ENCODE measurements at places on chromosomes 12 and 14.

DNA sequence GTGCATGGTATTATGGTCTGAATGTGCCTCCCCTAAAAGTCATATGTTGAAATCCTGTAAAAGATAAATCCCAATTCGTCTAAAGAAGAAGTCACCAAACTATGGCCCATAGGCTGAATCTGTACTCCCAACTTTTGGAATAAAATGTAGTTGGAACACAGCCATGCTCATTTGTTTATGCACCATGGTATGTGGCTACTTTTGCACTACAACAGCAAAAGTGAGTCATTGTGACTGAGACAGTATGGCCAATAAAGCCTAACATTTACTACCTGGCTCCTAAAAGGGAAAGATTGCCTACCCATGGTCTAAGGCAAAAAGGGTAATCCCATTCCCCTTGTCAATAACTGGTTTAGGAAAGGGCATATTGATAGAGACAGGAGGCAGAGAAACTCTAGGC is 101.8 kb downstream of the LRIG3 start:
- no peak for DNase-seq

- no peak for DNase-seq
Measured at GRCh38 chr14:39665075-39665475, 232.8 kb upstream of the FBXO33 start.

- DNase-seq = no peak
Measured at GRCh38 chr12:98370976-98371375, 144.4 kb upstream of the TMPO start.

DNA sequence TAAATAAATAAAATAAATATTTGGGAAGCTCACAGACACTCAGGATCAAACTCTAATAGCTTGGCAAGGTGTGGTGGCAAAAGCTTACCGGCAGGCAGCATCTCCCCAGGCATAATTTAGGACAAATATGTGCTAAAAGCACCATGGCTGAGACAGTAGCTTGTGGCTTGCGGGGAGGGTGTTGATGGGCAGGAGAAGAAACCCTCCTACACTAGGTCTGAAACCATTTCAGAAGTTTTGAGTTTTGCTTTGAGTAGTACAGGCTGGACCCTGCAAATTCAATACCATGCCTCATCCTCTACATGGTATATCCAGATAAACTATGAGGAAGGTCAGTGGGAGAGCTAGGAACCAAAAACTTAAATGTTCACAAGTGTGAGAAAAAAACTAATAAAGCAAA is 33.1 kb downstream of the MAP3K9 start:
- no peak for DNase-seq

GRCh38 chr12:77045183-77045582 is 20.2 kb downstream of the E2F7 start:
- no peak for DNase-seq

DNA sequence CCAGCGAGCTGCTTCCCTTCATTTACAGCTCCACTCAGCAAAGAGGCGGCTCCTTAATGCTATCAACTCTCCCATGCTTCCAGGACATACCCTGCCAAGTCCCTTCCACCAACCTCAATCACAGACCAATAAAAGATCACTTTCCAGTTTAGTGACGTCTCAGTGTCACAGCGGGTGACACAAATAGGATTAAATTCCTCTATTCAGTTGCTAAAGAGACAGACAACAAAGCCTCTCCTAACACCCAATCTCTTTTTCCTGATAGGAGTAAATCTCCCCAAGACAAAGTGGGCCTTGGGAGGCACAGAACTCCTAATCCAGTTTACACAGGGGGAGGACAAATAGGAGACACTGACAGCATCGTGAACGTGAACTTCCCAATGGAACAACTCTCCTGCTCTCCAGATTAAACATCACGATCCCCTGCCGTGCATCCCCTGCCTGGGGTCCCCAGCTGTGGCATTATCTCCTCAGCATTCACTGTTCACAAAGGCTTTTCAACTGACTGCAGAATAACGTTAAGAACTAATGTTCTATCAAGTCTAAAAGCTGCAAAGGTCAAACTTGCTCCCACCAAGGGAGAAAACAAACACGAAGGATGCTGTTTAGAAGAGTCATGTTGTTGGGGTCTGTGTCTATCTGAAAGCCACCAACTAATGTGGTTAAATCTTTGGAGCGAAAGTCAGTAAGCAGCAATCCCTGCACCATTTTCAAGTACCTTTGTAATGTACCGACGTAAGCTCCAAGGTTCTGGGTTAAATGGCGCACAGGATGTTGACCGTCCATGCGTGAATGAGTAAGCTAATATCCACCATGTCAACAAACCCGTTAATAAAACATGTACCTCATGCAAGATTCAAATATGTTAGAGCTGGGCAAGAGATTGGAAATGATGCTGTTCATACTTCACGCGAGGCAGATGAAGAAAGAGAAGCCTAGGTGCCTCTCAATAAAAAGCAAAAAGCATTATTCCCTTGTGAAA is 31.5 kb downstream of the TMEM132D start:
- DNase-seq = no peak

DNA sequence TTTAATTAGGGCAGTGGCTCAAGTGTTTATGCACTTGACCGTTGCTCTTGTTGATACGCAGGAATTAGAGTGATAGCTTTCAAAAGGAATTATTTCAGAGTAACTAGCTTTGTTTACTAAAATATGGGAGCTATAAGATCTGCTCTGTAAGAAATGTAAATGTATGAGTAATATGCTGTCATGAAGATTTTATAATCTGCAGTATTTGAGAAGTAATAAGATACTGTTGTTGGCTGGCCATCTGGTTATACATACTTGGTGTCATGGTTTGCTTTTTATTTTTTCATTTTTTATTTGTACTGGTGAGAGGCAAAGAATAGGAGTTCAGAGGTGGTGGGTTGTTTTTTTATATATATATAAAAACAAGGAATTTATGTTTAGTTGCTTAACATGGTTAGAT is 58.5 kb downstream of the PLXNC1 start:
- no peak for DNase-seq

DNA sequence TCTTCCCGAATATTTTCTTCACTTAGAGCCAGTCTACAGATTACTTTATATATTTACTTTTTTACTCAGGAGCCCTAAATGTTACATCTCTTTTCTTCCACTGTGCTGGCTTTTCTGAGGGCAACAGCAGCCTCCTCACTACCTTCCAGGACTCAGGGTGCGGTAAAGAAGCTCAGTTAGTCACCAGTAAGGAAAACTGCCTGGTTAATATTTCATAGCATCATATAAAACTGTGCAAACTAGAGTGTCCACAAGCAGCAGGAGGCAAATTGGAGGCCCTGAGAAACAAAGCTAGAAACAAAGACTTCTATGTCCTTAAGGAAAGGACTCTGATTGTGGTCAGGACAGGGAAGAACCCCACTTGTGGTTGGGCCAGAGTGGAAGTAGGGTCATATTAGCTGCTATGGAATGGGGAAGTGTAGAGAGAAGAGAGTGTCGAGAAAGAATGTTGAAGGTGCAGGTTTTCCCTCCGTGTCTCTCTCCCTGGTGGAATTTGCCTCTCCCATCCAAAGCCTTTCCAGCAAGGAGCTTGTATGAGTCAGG is 220.1 kb downstream of the SLC15A4 start:
- DNase-seq = no peak

DNA sequence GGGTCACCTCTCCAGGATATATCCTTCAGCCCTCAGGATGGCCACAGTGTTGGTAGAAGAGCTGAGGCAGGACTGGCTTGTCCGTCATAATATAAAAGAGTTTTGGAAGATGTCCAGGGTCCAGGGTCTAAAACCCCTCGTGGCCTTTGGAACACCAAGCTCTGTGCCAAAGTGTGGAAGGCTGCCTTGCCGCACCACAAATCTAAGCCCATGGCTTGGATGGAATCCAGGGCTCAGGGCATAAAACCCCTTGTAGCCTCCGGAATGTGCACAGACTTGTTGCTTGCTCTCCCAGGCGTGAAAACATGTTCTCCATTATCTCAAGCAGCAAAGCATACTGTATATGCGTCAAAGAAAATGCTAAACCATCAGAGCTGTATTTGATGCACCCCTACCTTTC is 46.7 kb downstream of the TNFAIP2 start:
- no peak for DNase-seq

DNA sequence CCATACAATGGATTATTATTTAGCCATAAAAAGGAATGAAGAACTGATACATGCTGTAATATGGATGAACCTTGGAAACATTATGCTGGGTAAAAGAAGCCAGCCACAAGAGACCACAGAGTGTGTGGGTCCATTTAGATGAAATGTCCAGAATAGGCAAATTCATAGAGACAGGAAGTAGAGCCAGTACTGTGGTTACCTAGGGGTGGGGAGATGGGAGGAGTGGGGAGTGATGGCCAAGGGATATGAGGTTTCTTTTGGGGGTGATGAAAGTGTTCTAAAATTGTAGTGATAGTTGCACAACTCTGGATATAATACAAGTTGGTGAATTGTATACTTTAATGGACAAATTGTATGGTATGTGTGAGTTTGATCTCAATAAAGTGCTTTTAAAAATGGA is 18.6 kb downstream of the JDP2 start:
- DNase-seq = no peak

- DNase-seq = no peak
Measured at GRCh38 chr12:64097366-64098105, 124.6 kb downstream of the KICS2 start.

- DNase-seq = peak; percentile 15
Measured at GRCh38 chr12:93979189-93979588, 169.2 kb upstream of the PLXNC1 start.

DNA sequence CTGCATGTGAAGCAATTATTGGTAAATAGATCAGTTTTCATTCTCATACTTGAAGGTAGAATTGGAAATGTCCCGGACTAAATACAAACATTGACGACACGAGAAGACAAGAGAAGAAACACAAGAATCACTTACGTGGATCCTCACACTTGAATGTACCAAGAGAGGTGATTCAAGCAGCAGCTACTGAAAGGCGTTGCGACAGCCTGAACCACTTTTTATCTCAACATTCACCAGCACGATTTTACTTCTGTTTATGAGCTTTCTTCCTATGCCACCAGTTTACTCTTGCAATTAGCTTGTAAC is 3.6 kb upstream of the FZD10 start:
- DNase-seq = no peak

DNA sequence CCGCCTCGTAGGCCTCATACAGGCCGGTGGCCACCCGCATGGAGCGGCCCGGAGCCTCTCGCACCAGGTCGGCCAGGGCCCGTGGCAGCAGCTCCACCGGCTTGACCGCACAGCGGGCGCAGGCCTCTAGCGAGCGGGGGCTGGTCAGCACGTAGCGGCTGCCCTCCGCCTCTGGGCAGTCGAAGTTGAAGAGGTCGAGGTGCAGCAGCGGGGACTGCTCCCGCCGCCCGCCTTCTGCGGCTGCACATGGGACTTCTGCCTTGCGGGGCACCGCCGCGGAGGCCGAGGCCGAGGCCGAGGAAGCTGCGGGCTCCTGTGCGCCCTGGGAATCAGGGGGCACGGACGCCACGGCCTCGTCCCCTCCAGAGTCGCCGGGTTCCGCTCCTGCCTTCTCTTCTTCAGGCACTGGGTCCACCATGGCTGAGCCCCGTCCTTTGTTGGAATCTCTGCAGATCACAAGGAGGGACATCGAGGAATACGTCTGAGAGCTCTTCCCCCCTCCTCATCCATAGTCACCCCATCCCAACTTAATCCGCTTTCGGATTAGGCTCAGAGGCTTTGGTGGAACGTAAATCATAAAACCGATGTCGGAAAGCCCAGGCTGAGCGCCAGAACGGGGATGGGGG is 1.4 kb downstream of the CCDC177 start:
- DNase-seq = no peak

DNA sequence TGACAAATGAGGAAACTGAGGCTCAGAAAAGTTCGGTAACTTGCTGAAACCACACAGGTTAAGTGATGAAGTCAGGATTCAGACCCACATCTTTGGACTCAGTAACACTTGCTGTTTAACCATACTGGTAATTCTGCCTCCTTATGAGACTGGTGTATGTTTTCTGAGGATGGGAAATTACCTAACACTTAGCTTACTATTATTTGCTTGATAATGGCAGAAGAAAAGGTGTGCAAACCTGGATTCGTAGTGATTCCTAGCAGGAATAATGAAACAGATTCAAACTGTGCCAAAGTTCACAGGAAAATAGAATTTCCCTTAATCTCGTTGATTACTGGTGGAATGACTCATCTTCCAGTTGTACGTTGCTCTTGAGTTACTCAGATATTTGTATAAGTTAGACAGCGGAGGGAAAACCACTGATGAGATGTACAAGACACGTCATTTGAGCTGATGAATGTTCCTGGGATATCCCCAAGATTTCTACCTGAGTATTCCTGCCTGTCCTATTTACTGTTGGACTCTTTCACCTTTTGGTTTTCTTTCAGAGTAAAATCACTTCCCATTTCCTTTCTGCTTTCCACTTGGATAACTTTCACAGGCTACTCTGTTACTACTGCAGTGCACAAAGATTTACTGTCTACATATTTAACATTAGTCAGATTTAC is 37.5 kb downstream of the PRORP start:
- DNase-seq = peak; percentile 83

- DNase-seq = no peak
Measured at GRCh38 chr12:75977590-75977951, 54.0 kb downstream of the PHLDA1 start.

- DNase-seq = no peak
Measured at GRCh38 chr14:90576581-90576980, 179.8 kb downstream of the CALM1 start.

DNA sequence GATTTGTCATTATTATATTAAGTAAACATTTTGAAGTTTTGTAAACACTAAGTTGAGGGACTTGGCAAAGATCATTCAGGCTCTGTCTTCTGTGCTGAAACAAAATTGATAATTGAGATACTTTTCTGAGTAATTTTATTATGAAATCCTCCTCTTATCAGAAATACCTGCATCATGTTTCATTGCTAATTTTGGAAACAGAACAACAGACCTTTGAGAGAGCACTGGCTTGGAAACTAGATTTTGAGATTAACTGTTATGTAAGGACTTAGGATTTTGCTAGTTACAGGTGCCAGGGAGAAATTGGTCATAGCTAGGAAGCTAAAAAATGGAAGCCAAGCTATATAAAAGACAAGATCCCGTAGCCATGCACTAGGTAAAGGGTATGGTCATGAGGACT is 201.7 kb upstream of the DCN start:
- no peak for DNase-seq

DNA sequence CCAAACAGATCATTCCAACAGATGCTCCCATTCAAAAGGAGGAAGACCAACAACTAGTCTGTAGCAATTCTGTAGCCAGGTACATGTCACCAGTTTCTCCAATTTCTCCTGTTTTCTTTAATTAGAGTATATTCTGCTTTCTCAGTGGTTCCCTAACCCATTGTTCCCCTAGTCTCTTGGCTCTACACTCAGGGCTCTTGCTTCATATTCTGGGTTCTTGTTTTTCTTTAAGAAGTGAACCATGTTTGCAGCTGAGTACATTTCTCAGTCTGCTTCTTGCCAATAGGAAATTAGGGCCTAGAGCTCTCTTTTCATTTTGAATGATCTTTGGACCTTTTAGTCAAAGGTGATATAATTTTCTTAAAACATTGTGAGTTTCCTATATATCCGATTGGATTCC is 29.4 kb upstream of the STXBP6 start:
- no peak for DNase-seq

DNA sequence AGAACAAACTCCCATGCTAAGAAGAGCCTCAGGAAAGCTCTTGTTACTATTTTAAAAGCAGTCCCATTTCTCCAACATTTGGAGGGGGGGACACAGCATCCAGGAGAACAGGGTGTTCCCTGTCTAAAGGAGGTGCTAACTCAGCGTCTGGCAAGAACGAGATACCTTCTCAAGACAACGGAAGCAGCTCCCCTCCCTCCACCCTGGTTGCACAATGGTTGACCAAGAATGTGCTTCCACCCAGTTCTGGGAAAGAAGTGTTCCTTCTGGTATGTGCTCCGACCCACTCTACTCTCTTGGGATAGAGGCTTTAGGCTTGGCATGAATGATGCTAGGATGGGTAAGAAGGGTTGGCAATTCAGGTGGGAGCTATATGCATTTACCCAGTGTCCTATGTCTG is 1.5 kb upstream of the KRT6A start:
- DNase-seq = no peak
